DMS153 (cell line): ENCODE measurements at places on chromosomes 13 and 19.

- DNase-seq = no peak
Measured at GRCh38 chr13:77919921-77920294, 1.3 kb upstream of the EDNRB start.

GRCh38 chr13:67554746-67555452, 324.8 kb upstream of the PCDH9 start:
- no peak for DNase-seq

DNA sequence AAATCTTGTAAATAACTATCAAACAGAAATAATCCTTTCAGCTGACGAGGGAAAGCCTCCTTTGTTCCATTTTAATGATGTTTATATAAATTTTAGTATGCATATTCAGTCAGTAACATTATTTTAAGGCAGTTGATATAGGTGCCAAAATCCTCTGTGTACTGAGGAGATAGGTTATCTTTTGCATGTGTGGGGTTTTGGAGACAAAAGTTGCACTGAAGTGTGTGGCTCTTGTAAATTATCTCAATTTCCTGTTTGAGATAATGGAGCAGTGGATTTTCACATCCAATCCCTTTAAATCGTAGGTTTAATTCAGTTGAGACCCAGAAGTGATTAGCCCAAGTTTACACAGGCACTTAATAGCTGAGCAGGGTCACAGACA, 106.6 kb downstream of the RGCC start:
- DNase-seq = no peak

DNA sequence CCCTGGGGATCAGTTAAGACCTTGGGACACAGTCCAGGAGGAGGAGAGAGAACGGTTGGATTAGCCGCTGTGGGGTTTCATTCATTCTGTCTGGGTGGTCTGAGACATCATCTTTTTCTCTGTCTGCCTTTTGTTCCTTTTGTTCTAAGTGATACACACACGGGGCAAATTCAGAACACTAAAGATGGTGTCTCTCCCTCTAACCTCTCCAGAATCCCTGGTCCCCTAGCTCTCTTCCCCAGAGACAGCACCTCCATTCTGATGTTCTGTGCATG, 5.0 kb downstream of the BICRA start:
- DNase-seq = no peak

DNA sequence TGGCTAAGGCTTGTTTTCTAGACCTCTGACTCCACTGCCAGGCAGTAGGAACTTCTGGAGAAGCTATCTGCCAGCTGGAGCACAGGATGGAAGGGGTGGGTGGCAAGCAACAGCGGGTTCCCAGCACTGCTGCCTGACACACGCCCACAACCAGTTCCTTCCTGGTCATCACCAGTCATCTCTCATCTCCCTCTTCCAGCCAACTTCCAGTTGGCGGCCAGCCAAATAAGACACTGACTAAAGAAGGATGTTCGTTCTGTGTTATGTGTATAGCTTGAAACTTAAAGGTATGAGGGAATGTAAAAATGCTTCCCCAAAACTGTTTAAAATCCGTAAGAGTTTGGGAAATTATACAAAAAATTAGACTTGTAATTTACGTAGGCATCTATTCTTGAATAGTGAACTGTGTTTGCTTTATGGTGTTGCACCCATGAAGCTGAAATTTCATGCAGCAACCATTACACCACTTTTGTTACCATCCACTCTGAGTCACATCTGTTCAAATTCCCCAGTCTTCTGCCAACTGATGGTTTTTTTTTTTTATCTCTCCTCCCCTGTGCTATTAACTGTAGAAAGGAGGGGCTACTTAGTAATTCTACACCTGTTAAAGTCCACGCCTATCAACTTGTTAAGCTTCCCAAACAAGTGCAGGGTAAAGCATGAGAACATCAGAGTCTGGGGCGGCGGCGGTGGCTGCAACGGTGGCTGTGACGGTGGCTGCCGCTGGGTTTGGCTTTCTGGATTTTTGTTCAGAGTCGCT, 86.2 kb upstream of the FRY start:
- peak; percentile 88 for DNase-seq

GRCh38 chr13:41931337-41931736, 29.6 kb downstream of the VWA8 start:
- no peak for DNase-seq

DNA sequence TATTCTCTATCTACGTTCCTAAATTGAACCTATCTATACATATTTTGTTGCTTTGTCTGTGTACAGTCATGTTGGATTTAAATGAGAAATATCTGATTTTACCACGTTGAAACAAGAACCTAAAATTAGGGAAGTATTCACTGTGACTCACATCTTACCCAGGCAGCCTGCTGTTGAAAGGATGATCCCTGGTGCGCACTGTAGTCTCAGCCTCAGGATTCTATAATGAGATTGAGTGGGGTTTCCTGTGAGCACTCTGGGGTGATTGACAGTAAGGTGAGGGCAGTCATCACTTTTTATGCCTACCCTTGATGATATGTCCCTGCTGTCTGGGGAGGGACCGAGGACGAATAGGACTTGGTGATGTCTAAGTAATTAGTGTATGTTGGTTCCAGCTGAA, 35.4 kb downstream of the PCCA start:
- no peak for DNase-seq

GRCh38 chr13:95480131-95480545, 72.4 kb upstream of the CLDN10 start:
- no peak for DNase-seq

- no peak for DNase-seq
Measured at GRCh38 chr19:38617764-38618589, at the start of gene MAP4K1. Gene MAP4K1 (minus strand): TSS chr19:38617953. CDS start chr19:38617895, 58 bp downstream.

GRCh38 chr19:3784607-3785450, 1.4 kb downstream of the MATK start:
- no peak for DNase-seq

DNA sequence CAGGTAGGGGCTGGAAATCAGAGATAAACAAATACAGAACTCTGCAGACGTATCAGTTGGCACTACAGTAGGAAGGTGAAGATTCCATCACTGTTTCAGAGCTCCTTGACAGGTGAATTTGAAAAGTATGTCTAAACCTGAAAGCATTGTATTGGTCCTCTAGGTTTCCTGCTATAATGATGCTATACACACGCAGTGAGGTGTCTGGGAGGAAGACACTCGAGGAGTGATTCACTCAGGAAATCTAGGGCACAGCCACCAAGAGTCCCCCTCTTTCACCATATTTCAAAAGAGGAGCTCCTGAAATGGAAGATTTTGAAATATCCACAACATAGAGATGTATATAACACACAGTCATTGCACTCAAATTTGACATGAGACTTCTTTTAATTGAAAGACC, 331.0 kb upstream of the DACH1 start:
- DNase-seq = no peak

GRCh38 chr13:47426126-47426849, 529.4 kb upstream of the HTR2A start:
- no peak for DNase-seq

GRCh38 chr13:80389073-80390038, 48.4 kb upstream of the SPRY2 start:
- DNase-seq = no peak

DNA sequence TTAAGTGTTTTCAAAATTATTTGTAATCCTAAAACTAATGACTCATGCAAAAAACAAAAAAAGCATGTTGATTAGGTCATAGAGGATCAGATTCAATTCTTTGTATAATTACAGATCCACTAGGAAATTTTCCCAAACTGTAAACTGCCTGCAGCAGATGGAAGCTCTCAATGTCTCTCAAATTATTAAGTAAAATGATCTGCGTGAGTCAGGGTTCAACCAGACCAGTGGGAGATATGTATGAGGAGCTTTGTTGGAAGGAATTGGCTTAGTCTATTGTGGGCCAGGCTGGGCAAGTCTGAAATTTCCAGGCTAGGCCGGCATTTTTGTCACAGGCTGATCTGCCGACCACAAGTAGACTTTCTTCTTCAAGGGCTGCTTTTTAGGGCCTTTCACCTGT, 14.4 kb upstream of the SACS start:
- DNase-seq = no peak

DNA sequence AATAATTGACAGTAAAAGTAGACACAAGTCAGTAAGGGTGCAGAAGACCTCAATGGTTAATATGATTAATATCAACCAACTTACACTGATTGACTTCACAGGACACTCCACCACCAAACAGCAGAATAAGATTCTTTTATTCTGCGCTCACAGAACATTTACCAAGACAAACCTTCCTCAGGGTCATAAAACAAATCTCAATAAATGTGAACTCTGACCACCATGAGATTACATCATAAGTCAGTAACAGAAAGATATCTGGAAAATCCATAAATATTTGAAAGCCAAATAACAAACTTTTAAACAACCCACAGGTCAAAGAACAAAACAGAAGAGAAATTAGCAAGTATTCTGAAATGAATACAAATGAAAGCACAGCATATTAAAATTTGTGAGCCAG, 99.7 kb downstream of the SPACA7 start:
- no peak for DNase-seq

GRCh38 chr13:93862259-93862658, 617.2 kb downstream of the DCT start:
- DNase-seq = no peak

DNA sequence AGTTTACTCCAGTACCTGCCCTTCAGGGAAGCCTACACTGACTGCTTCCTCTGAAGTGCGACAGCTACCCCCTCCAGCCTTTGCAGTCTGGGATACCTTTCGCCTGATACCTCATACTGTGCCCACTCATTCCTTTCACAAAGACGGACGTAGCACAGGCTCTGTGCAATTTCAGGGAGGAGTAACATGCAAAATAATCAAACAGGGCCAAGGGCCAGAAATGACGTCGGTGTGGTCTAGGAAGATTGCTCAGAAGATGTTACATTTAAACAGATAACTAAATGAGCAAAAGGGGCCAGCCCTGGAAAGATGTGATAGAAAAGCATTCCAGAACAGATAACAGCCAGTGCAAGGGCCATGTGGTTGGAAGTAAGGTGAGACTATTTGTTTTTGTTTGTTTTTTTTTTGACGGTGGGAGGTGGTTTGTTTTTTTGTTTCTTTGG, 6.6 kb upstream of the DDX39A start:
- no peak for DNase-seq
